ENCODE measurements at places on chromosomes 7 and 10.

DNA sequence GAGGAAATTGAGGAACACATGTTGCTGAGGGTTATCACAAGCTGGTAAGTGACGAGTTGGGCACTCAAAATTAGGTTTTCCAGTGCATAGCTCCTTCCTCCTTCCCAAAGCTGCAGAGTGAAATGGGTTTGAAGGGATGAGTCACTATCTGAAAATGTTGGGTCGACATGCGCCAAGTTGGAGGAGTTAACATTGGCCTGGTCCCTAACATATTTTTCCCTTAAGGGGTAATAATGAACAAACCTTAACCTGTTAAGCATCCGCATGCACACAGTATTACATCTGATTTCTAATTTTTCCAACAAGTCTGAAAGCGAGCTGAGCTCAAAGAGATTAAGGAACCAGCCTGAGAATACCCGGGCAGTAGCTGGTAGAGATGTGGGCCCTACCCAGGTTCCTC lies 20.7 kb upstream of the TECTB start:
- no peak for DNase-seq

GRCh38 chr7:50533866-50534265 lies 31.3 kb downstream of the DDC start:
- no peak for DNase-seq

DNA sequence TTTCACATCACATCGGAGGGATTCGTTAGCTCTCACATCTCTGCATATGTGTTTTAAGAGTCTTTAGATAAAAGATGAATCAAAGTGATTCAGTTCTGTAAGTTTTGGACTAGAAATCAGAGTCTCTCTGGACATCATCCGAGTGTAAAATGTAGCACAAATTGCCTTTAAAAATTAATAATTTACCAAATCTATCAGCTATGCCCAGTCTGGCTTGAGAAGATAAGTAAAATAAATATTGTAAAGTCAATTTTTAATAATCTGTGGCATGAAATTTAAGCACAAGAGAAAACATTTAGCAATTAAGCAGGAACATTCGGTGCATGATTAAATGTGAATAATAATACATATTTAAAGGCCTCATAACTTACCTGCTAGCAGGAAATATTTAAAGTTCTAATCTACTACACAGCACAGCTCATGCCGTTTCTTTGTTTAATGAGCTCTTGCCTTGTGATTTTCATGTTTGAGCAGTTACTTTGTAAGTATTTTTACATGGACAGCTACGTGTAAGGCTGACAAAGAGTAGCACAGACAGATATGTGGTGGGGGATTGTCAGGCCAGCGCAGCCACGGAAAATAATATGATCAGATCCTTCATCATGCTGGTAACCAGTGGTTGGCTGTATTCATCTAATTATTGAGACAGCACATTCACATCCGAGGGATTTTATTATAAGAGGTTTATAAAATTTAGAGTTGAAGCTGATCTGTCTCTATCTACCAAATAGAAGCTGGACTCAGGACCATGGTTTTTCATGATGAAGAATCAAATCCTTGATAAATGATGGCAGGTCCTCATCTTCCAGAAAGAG lies 317.3 kb downstream of the ADARB2 start:
- no peak for DNase-seq

- DNase-seq, result no peak
These were observed 612.1 kb upstream of the FZD8 start for GRCh38 chr10:36254199-36254598.

DNA sequence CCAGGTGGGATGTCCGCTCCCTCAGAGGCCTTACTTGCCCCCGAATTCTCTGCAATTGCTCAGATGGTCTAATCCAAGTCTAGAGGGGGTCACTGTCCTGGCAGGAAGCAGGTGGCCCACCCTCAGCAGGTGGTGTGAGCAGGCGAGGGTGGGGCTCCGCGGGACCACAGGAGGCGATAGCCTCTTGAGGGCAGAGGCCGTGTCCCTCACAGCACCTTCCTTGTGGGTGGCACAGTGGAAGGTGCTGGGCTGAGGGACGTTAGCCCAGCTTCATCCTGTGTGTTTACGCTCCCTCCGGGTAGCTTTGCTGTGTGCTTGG lies 38.3 kb upstream of the INPP5A start:
- DNase-seq, result no peak

- DNase-seq, result no peak
These were observed 164.8 kb upstream of the CDC14C start for GRCh38 chr7:48759431-48760080.

DNA sequence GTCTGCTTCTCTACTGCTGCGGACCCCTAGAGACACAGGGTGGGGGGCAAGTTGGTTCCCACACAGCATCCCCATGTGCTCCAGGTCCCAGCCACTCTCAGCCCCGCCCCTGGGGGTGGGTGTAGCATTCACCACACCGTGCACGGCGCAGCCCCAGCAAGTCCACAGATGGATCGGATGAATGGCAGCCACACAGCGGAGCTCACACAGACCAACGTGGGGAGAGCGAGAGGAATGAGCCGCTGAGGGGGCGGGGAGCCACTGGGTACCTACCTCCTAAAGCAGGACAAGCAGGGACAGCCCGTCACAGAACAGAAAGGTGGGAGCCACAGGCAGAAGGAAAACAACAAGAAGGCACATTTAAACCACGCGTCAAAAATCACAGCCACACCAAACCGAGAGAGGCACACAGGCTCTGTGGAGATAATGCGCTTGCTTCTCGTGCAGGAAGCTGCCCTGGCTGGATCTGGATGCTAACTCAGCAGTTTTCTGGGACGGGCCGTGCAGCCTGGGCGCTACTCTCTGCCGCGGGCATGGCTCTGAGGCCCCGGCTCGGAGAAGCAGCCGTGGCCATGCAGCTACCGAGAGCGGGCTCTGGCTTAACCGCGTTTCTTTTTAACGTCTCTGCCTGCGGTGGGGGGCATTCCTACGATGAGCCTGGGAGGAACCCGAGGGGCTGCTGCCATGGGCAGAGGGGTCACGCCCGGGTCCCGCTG lies 102.5 kb downstream of the CYTH3 start:
- no peak for DNase-seq

DNA sequence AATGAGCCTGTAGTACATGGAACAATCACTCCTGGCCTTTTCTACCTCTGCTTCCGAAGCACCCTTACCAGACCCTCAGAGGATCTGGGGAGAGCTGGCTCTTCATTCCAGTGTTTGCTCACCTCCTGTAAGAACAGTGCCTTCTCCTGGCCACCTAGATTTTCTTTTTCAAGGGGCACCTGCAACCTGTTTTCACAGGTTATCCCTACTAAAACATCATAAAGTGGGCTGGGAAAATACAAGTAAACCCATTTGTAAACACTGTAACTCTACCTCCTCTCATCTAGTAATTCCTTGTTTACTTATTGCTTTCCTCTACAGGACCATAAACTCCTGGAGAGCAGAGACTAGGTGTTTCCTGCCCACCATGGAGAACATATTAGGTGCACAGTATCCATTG lies 1.1 kb downstream of the PIK3AP1 start:
- DNase-seq, result no peak

DNA sequence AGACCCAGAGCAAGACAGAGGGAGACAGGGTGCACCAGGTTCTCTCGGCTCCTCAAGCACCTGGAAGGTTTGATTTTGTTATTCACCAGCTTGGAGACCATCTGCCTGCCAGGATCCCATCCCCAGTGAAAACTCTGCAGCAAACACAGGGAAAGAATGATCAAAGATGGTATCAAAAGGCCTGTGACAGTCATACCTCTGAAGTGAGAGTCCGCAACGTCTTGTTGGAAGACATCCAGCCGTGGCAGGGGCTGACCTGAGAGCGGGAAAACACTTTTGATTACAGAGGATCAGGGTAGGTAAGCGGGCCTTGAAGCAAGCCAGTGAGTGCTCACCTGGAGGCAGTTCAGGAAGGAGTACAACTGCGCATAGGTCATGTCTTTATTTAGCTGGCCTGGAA lies 142.3 kb downstream of the ANLN start:
- no peak for DNase-seq

GRCh38 chr7:27071622-27072390 lies 24.0 kb downstream of the HOXA1 start:
- DNase-seq, result no peak

- no peak for DNase-seq
These were observed 225.4 kb downstream of the TCERG1L start for GRCh38 chr10:131086094-131086493.

DNA sequence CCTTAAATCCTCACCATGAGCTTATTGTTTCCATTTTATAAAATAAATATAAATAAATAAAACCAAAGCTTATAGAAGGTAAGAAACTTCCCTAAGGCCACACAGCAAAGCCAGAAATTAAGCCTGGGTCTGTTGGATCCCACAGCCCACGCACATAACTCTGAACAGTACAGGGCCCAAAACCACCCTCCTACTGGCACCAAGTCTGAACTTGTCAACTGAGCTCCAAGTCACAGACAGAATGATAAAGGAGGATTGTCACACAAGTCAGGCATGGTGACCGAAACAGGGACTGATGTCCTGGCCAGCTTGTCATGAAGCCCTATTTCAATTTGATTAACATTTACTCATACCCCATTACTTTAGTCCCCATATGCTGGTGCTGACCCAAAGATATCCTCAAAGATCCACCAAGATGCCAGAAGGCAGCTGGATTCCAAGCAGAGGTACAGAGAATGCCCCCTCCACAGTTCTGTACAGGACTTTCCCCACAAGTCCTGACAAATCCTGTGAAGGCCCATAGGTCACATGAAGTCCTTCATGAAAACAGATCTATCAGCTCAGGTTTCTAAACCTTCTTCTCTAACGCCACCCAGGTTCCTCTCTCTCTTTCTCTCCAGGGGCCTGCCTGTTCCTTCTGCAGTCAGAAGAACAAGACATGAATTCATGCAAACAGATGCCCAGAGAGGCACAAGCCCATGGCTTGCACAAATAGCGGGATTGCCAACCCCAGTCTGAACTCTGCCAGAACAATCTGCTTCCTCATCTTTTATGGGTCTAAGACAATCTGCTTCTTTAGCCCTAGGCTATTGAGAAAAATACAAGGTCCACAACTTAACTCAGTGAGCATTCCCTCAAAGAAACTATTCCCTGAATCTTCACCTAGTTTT lies 60.9 kb downstream of the GLI3 start:
- DNase-seq, result no peak

GRCh38 chr10:72597897-72598296 lies 28.0 kb downstream of the MICU1 start:
- no peak for DNase-seq

DNA sequence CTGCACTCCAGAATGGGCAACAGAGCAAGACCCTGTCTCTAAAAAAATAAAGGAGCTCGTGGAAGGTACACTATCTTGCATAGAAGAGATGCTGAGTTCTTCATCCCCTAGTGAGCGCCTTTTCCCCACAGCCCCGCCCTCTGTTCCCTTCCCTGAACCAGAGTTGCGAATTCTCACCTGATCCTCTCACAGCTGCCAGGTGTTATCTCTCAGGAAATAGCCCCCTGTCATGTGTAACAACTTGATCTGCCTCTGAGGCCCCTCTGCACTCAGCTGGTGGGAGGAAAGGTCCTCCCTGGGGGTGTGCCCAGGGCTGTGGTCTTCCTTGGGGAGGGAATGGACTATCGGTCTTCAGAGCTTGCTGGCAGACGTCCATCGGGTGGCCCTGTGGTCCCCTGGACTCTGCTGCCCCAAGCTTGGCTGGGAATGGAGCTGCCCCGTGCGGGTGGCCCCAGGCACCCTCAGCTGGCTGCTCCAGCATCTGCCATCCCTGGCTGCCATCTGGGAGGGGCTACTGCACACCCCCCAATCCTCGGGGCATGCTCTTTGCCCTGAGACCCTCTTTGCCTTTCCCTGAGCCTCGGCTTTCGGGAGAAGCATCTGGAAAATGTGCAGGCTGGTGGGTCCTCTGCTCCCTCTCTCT lies 21.7 kb upstream of the BNIP3 start:
- no peak for DNase-seq

GRCh38 chr7:149719050-149719899 lies 54.1 kb downstream of the ZNF467 start:
- no peak for DNase-seq

DNA sequence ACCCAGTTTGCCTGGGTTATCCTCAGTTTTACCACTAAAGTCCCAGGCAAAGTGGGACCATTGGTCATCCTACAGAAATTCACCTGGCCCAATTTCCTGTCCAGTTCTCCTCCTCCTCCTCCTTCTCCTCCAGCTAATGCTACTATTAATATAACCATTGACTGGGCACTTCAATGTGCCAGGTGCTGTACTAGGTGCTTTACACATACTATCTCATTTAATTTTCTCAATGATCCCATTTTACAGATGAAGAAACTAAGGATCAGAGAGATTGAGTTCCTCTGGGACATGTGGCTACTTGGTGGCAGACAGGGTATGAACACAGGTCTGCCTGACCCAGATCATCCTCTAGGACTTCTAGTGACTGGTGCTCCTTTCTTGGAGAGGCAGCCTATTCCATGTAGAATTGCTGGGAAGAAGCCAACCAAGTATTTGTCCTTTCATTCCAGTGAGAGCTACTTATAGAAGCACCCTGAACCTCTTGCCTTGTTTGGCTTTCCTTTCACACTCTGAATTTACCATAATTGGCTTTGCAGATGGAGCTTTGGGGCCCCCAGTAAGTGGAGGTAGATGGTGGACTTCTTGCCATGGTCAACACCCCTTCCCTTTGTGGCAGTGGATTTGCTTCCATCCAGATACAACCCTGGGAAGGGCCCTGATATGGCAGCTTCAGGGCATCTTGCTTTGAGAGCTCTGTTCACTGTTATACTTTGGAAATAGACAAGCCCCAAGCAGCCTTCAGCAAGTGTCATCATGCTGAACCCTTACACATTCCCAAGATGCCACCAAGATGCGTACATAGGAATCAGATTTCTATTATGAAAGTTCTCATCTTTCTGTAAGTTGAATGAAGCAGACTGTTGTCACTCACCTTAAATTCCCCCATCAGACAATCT lies 78.7 kb downstream of the MYOF start:
- no peak for DNase-seq

DNA sequence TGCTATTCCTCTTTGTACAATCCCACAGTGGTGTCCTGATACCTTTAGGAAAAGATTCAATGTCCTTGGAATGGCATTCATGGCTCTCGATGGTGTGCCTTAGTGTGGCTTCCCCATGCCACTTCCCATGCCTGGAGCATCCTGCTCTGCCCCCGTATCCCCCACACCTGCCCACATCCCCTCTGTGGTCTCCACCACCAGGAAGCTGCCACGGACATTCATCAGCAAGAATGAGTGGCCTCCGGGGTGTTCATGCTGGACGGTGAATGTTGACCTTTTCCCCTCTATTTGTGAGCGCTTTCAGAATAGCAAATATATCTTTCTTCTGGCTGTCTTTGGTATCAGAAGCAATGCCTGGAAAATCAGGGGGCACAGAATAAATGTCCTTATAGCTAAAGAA lies 262.0 kb upstream of the NRP1 start:
- no peak for DNase-seq

DNA sequence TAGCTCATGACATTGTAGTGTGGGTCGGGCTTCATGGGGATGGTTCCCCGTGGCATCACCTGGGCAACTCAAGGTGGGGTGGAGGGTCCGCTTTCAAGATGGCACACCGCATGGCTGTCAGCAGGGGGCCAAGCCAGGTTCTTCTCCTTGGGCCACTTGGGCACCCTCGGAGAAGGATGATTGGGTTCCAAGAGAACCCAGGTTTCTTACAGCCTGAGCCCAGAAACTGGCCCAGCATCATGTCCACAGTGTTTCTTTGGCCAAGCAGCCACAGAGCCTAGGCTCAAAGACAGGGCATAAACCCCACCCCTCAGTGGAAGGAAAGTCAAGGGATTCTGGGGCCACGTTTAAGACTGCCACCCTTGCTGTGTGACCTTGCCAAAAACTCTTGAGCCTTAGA lies 110.6 kb downstream of the PTPN20 start:
- no peak for DNase-seq
